GM12878 (cell line): ENCODE measurements at places on chromosomes 6 and 20.

GRCh38 chr6:63790334-63790733 lies 154.7 kb downstream of the PHF3 start:
- DNase-seq = no peak

GRCh38 chr6:39982720-39983119 lies 48.5 kb upstream of the MOCS1 start:
- no peak for DNase-seq

DNA sequence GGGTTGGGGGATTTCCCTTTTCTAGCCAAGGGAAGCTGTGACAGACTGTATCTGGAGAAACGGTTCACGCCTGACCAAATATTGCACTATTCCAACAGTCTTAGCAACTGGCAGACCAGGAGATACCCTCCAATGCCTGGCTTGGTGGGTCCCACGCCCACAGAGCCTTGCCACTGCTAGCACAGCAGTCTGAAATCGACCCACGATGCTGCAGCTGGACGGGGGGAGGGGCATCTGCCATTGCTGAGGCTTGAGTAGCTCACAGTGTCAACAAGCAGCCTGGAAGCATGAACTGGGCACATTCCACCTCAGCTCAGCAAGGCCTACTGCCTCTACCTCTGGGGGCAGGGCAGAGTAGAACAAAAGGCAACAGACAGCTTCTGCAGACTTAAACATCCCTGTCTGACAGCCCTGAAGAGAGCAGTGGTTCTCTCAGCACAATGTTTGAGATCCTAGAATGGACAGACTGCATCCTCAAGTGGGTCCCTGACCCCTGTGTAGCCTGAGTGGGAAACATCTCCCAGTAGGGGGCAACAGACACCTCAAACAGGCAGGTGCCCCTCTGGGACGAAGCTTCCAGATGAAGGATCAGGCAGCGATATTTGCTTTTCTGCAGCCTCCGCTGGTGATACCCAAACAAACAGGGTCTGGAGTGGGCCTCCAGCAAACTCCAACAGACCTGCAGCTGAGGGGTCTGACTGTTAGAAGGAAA lies 89.9 kb upstream of the ECI2 start:
- DNase-seq = no peak

DNA sequence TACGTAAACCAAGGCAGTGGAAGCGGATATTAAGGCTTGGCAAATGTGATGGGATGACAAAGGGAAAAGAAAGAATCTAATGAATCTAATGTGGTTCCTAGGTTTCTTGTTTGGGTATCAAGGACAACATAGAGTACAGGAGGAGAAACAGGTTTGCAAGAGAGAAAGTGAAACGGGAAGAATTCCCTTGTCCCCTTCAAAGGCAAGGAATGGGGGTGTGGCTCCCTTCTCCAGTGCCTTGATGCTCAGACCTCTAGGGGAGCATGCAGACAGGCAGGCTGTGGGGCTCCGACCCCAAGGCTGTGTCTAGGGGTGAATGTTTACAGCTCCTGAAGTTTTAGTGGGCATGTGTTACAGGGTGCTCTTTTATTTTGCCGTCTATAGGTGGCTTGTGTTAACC lies 317.5 kb upstream of the HSF2 start:
- DNase-seq = no peak

GRCh38 chr6:32905078-32905477 lies 35.8 kb downstream of the HLA-DMB start:
- no peak for DNase-seq

DNA sequence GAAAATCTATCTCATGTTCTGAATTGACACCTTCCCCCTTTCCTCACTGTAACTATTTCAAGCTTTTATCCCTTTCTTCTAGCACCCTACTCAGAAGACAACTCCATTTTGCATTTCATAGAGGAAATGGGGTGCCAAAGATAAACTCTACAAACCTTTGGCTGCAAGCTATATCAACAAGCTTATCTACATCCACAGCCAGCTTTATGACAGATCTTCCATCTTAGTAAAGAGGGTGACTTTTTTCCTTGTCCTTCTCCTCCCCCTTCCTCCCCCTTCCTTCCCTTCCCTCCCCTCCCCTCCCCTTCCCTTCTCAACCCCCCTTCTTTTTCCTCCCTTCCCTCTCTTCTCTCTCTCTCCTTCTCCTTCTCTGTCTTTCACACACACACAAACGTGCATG lies 58.0 kb upstream of the OLIG3 start:
- DNase-seq = no peak
